ENCODE measurements at places on chromosomes 1 and 21.
A peak's percentile ranks its signal among the peaks of the same experiment; 100 is the strongest.

DNA sequence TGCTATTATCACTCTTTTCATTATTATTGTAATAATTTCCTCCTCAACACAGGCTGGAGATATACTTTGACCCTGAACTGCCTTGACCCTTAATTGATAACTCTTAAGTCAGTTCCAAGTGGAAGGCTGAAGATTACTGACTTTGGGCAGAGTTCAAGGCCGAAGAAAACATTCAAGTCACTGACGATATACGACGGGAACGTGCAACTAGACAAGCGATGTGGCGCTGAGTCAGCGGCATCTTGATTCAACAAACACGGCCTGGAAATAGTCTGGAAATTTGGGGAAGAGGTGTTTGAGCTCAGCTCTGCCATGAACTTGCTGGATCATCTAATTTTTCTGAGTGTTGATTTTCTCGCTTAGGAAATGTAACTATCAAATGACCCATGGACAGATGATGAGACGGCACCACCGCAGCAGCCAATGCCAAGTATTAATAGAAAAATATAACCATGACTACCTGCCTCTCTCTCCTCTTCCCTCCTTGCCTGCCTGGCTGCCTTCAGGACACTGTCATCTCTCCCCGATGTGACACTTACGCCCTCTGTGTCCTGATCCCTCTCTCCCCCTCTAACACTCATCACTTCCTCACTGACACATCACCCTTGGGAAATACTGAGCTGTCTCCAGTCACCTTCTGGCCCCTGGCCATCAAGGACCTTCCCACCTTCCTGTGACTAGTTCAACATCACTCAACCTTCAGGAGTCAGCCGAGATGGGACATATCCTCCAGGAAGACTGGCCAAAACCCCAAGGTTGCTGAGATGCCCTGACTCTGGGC is 49.4 kb downstream of the TMCO4 start:
- no peak for DNase-seq

- DNase-seq, result no peak
Observed at GRCh38 chr1:168972225-168972624, 134.3 kb upstream of the ATP1B1 start.

GRCh38 chr1:54378157-54378873 is 27.9 kb downstream of the SSBP3 start:
- no peak for DNase-seq

DNA sequence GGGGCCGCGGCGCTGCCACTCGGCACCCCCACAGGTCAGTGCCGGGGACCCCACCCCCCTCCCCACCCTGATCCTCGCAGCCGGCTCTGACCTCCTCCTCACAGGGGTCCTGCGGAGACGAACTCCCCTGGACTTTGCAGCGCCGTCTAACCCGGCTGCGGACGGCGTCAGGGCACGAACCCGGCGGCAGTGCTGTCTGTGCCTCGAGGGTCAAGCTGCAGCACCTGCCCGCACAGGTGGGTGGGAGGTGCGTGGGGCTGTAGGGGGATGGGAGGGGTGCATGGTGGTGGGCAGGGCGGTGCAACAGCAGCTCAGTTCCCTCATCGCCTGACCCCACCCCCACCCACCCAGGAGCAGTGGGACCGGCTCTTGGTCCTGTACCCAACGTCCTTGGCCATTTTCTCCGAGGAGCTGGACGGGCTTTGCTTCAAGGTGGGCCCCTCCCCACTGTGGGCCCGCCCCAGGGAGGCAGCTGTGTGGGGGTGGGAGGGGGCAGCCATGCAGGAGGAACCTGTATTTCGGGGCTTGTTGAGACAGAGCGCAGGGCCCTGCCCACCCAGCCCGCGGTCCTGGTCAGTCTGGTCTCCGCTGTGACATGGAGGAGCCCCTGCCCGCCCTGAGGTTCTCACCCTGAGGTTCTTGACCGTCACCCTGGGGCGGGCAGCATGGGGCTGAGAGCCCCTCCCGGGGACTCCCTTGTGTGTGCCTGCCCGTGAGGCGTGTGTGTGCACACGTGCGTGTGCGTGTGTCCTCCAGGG is 4.9 kb downstream of the PLEKHN1 start:
- no peak for DNase-seq

- DNase-seq, result no peak
Observed at GRCh38 chr1:234585330-234586055, 24.5 kb downstream of the IRF2BP2 start.

DNA sequence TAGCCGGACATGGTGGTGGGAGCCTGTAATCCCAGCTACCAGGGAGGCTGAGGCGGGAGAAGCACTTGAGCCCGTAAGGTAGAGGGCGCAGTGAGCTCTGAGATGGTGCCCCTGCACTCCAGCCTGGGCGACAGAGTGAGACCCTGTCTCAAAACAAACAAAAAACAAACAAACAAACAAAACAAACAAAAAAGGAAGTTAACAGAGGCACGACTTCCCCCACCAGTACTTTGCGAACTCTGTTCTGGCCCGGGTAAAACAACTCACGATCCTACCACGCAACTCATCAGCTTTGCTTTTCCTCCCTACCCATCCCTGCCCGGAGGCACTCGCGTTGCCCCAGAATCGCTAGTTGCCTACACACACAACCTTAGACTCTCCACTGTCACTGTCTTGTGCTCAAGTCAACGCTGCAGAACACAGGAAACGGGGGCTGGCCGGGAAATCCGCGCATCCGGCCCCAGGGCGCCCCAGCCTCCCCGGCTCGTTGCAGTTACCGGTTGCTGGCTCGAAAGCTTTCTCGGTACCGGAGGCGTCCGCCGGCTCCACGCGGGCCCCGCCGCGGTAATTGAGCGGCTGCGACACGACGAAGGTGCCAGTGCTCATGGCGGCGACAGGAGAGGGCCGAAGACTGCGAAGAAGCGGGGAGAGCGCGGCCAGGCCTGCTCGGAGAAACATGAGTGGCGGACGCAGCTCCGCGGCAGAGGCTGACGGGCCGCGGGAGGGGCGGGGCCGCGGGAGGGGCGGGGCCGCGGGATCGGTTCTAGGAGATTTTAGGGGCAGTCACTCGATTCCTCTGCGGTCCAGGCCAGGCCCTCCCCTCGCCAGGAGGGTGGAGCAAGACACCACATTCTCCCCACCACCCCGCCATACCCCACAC is at the start of gene ALDH9A1:
Gene ALDH9A1, minus strand, starts transcription at position 682 of the 880 bp plus-strand sequence. Its CDS starts 4 bp downstream, at position 678.
- peak; percentile 82 for DNase-seq

DNA sequence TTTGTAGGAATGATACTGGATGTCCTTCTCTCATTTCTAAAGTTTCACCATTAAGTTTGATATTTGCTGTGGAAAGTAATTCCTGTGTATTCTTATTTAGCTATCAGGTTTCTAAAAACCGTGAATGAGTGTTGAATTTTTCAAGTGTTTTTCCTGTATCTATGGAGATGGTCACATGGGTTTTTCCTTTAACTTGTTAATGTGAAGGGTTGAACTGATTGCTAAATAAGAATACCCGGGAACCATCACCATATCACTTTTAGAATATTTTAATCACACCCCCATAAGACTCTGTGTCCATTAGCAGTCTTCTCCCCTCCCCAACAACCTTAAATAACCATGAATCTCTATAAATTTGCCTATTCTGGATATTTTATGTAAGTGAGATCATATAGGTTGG is 16.5 kb upstream of the ASAP3 start:
- no peak for DNase-seq

GRCh38 chr1:171740356-171740863 is 1.5 kb downstream of the VAMP4 start:
- DNase-seq, result no peak

DNA sequence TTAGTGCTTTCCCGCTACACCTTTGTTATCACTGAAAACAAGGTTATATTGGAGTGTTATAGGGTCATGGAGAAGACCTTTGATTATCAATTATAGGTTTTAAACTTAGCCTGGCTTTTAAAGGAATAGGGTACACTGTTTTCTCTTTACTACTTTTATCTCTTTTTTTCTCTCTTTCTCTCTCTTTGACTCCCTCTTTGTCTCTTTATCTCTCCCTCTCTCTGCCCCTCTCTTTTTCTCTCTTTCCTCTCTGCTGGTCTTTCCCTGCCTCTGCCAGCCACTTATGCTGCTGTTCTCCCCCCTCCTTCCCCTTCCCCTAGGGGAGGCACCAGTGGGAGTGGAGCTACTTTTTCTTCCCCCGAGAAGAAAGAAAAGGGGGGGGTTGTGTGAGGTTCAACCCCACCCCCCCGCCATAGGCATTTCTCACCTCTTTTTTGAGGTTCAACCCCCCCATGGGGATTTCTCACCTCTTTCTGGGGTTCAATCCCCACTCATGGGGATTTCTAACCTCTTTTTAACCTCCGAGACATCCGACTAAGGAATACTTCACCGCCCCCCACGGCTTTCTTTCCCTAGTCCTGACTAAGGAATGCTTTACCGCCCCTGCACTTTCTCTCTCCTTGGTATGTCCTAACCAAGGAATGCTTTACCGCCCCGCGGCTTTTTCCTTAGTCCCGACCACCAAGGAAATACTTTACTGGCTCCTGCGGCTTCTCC is 17.2 kb upstream of the ZBTB8B start:
- DNase-seq, result peak; percentile 79

- no peak for DNase-seq
Observed at GRCh38 chr1:153617663-153618062, 1.5 kb upstream of the S100A14 start.

DNA sequence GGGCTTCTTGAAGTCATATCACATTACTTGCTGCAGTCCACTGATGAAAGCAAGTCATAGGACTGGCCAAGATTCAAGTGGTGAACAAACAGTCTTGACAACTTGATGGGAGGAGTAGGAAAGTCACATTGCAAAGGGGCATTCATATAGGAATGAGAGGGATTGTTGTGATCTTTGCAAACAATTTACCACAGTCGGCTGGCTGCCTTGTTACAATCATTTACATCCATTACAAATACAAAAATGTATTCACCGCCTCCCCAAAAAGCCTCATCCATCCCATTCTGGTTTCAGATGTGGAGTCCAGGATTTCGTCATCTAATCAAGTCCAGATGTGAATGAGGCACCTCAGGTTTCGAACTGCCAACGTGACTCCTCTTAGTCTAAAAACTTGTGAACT is 26.8 kb downstream of the GORAB start:
- DNase-seq, result no peak

- no peak for DNase-seq
Observed at GRCh38 chr21:31370893-31371544, 27.0 kb upstream of the TIAM1 start.

- DNase-seq, result no peak
Observed at GRCh38 chr21:42524341-42525028, 10.8 kb downstream of the SLC37A1 start.

DNA sequence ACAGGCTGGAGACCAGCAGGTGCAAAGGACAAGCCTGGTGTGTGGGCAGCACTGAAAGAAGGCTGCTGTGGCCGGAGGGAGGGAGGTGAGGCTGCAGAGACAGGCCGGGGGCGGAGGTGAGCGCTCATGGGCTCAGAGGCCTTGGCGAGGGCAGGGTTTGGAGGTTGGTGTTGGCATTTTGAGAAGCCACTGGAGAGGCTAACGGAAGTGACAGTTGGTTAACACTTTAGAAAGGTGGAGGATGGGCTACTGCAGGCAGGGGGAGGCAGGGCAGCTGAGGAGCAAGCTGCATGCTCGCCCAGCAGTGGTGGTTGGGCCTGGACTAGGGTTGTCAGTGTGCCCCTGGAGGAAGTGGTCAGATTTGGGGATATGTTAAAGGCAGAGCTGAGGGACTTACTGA is 37.5 kb downstream of the QSOX1 start:
- no peak for DNase-seq

DNA sequence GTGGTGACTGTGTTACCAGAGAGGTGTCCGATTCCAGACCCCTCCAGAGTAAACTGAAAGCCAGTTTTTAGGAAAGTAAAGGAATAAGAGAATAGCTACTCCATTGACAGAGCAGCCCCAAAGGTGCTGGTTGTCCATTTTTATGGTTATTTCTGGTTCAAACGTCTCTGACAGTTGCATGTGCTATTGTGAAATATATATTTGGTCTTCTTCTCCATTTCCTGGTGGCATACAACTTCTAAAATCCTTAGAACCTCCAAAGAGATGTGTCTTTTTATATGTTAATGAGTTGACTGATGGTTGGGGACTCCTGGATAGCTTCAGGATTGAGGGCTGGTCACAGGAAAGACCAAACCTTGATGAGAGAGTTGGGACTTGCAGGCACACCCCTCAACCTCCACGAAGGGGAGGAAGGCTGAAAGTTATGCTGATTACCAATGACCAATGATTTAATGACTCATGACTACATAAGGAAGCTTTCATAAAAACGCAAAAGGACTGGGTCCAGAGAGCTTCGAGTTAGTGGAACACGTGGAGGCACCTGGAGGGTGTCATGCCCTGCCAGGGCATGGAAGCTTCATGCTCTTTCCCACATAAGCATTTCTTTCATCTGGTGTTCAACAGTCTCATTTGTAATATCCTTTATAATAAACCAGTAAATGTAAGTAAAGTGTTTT is 100.7 kb downstream of the SLC16A1 start:
- no peak for DNase-seq

DNA sequence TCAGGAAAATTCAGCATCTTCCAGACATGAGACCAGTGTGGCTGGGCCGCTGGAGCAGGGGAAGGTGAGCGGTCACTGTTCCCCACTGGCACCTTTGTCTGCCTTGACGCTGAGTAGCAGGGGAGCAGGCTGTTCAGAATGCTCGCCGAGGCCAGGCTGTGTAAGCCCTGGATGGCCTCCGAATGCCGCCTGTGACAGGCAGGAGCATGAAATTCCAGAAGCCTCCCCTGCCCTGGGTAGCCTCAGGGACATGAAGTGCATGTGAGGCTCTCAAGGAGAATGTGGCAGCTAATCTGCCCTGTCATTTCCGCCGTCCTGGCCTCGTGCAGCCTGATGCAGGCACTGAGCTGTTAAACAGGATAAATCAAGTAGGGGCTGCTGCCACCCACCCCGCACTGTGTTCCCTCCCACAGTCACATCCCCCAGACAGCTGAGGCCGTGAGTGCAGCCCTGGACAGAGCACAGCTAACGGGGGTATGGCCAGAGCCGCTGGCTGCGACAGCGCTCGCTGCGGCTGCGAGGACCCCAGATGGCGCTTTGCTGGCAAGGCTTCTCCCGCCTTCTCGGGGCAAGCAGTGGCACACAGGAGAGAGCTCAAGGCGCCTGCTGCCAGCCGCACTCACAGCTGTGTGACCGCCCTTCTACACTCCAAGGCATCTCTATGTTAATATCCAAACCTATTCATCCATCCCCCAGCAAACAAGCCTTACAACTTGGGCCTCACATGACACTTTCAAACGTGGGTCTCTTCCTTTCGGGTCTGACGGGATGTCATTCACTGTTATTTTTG is 105.0 kb upstream of the COL6A1 start:
- DNase-seq, result no peak

DNA sequence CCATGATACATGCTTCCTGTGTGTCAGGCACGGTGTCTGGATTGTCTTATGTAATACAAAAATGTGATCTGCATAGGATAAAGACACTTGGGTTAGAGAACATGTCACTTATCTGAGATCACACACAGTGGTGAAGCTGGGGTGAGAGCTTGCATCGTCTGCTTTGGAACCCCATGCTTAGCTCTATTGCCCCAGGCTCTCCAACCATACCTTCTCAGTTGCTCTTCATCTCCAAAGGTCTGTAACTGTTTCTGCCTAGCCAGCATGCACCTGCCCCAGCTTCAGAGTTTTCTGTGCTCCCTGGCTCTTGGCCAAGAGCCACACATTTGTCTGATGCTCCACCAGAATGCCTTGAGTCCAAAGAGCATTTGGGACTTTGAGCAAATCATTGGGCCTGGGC is 93.9 kb upstream of the COG2 start:
- no peak for DNase-seq

- peak; percentile 55 for DNase-seq
Observed at GRCh38 chr1:185846672-185847444, 112.7 kb downstream of the HMCN1 start.

Data from NCI-H226 (cell line).